Activated T-cell treated with anti-CD3 and anti-CD28 coated beads for 24 hours (primary cell): ENCODE measurements at places on chromosomes 1 and 21.

GRCh38 chr21:39006571-39007311 is 176.5 kb downstream of the PSMG1 start:
- DNase-seq, result no peak

DNA sequence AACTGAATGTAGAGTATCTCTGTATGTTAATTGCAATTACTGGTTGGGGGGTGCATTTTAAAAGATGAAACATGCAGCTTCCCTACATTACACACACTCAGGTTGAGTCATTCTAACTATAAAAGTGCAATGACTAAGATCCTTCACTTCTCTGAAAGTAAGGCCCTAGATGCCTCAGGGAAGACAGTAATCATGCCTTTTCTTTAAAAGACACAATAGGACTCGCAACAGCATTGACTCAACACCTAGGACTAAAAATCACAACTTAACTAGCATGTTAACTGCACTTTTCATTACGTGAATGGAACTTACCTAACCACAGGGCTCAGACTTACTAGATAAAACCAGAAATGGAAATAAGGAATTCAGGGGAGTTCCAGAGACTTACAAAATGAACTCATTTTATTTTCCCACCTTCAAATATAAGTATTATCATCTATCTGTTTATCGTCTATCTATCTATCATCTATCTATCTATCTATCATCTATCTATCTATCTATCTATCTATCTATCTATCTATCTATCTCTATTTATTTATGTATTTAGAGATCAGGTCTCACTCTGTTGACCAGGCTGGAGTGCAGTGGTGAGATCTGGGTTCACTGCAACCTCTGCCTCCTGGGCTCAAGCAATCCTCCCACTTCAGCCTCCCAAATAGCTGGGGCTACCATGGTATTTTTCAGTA is 47.8 kb downstream of the CHML start:
- DNase-seq, result no peak

- DNase-seq, result no peak
Measured at GRCh38 chr1:88175120-88175630, 508.9 kb upstream of the PKN2 start.

GRCh38 chr21:14833241-14833640 is 231.6 kb downstream of the NRIP1 start:
- DNase-seq, result no peak

DNA sequence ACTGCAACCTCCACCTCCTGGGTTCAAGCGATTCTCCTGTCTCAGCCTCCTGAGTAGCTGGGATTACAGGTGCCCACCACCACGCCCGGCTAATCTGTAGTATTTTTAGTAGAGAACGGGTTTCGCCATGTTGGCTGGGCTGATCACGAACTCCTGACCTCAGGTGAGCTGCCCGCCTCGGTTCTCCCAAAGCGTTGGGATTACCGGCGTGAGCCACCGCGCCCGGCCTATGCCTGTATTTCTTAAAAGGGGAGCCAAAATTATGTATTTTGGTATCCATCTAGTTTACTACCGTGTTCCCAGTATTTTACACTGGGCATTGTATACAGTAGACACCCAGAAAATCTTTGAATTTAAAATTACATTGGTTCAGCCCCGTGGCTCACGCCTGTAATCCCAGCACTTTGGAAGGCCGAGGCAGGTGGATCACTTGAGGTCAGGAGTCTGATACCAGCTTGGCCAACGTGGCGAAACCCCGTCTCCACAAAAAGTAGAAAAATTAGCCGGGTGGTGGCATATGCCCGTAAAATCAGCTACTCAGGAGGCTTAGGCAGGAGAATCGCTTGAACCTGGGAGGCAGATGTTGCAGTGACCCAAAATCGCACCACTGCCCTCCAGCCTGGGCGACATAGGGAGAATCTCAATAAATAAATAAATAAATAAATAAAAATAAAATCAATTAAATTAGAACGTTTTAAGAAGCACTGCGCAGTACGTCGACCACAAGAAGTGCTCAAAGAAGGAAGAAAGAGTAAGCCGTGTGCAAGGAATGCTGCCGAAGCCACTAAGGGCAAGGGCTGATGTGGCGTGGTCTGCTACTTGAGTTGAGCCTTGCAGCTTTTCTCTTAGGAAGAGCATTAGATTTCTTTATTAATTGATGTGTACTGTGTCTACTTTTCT is 1.5 kb upstream of the THRAP3 start:
- DNase-seq, result no peak
